Activated CD4-positive, CD25-positive, alpha-beta regulatory T cell (primary cell): ENCODE measurements at places on chromosomes 5 and 9.
A peak's percentile ranks its signal among the peaks of the same experiment; 100 is the strongest.

- DNase-seq = peak; percentile 5
These were observed 33.3 kb upstream of the ABCA1 start for GRCh38 chr9:104961238-104961637.

DNA sequence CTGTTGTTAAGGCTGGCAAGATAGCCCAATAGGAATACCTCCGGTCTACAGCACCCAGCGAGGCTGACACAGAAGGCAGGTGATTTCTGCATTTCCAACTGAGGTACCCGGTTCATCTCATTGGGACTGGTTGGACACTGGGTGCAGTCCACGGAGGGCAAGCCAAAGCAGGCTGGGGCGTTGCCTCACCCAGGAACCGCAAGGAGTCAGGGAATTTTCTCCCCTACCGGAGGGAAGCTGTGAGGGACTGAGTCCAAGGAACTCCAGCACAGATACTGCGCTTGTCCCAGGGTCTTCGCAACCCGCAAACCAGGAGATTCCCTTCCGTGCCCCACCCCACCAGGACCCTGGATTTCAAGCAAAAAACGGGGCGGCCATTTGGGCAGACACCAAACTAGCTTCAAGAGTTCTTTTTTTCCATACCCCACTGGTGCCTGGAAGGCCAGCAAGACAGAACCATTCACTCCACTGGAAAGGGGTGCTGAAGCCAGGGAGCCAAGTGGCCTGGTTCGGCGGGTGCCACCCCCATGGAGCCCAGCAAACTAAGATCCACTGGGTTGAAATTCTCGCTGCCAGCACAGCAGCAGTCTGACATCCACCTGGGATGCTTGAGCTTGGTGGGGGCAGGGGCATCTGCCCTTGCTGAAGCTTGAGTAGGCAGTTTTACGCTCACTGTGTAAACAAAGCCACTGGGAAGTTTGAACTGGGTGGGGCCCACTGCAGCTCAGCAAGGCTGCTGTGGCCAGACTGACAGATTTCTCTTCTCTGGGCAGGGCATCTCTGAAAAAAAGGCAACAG, 647.2 kb downstream of the BNC2 start:
- DNase-seq = no peak

DNA sequence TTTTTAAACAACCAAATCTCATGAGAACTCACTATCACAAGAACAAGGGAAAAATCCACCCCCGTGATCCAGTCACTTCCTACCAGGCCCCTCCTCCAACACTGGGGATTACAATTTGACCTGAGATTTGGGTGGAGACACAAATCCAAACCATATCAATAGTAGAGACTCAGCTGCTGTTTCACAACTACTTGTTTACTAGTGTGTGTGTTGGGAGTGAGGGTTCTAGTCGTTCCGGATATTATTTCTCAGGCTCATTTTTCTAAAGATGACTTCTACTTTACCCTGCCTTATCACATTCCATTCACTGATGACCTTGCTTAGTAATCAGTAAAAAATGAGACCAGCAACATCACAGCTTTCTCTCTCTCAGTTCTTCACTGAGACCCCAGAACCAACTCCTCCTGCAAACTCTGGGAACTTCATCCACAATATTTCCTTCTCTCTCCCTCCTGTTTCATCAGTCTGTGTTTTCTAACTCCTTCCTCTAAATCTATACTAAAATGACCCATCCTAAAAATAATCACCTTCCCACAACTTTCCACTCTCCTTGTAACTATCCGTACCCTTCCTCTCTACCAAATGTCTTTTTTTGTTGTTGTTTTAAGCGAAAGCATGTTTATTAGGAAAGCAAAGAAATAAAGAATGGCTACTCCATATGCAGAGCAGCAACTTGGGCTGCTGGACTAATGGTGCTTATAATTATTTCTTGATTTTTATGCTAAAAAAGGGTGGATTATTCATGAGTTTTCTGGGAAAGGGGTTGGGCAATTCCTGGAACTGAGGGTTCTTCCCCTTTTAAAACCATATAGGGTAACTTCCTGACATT, 121.5 kb upstream of the SPRY4 start:
- no peak for DNase-seq

- DNase-seq = no peak
These were observed 7.6 kb downstream of the PTGER4 start for GRCh38 chr5:40687321-40687720.

GRCh38 chr5:133245191-133246052, 193.6 kb downstream of the HSPA4 start:
- DNase-seq = no peak

DNA sequence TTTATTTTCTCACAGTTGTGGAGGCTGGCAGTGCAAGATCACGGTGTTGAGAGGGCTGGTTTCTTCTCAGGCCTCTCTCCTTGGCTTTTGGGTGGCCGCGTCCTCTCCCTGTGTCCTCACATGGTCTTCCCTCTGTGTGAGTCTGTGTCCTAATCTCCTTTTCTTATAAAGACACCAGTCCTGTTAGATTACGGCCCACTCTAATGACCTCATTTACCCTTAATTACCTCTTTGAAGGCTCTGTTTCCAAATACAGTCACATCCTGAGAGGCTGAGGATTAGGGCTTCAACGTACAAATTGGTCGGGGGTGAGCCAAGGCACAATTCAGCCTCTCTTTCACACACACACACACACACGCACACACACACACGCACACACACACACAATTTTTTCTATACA, 73.0 kb downstream of the UGCG start:
- no peak for DNase-seq

- DNase-seq = no peak
These were observed 69.3 kb upstream of the EGFLAM start for GRCh38 chr5:38189081-38189504.

DNA sequence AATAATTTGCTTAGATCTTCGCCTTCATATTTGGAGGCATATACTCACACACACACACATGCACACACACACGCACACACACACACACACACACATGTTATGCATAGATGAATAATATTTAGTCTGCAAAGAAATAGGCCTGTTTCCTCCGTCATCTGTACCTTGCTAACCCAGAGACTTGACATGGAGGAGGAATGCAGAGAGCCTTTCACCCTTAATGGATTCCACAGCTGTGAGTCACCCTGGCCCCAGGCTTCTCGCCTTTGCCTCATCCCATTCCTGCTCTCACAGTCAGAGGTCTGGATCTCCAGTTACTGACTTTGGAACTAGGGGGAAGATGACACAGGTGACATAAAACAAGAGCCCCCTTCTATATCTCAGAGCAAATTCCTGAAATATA, 29.7 kb downstream of the ZNF462 start:
- DNase-seq = no peak

DNA sequence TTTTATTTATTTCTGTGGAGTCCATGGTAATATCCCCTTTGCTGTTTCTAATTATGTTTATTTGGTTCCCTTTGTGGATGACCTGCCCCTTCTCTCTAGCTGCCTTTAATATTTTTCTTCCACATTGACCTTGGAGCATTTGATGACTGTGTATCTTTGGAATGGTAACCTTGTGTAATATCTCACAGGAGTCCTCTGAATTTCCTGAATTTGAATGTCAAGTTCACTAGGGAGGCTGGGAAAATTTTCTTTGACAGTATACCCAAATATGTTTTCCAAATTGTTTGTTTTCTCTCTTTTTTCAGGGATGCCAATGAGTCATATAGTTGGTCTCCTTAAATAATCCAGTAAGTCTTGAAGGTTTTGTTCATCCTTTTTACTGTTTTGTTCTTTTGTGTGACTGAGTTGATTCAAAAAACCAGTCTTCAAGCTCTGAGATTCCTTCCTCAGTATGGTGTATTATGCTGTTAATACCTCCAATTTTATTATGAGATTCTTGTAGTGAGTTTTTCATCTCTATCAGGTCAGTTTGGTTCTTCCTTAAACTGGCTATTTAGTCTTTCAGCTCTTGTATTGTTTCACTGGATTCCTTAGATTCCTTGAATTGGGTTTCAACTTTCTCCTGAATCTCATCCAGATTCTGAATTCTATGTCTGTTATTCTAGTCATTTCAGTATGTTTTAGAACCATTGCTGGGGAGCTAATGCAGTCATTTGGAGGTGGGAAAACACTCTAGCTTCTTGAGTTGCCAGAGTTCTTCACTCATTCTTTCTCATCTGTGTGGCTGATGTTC, 349.0 kb upstream of the TARS1 start:
- DNase-seq = no peak

DNA sequence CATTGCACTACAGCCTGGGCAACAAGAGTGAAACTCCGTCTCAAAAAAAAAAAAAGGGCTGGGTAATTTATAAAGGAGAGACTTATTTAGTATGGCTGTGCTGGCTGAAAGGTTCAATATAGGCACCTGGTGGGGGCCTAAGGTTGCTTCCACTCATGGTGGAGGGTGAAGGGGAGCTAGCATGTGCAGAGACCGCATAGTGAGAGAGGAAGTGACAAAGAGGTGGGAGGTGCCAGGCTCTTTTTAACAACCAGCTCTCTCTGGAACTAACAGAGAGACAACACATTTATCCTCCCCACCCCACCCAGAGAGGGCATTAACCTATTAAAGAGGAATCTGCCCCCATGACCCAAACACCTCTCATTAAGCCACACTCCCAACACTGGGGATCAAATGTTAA, 28.9 kb upstream of the SERINC5 start:
- no peak for DNase-seq

- DNase-seq = no peak
These were observed 70.3 kb upstream of the LHFPL2 start for GRCh38 chr5:78718824-78719223.

DNA sequence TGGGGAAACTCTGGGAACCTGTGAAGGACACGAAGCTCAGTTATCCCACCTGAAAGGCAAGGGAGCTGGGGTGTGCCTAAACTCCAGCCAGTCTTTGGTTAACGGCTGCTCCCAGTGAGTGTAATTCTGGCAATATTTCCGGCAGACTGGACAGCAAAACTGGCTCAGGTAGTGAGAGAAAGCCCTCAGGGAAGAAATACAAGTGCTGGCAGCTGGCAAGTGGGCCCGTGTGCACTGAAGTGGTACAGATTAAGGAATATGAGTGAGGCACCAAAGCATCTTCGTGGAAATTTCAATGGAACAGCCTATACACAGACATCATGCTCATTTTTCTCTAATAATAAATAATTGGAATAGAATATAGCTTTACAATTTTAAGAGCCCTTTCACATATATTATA, 56.2 kb downstream of the ABHD17B start:
- no peak for DNase-seq

GRCh38 chr9:115640887-115641286, 512.7 kb upstream of the PAPPA start:
- DNase-seq = no peak

GRCh38 chr9:69073103-69073502, 37.6 kb downstream of the FXN start:
- no peak for DNase-seq

GRCh38 chr9:120410925-120411501, 169.0 kb downstream of the CDK5RAP2 start:
- DNase-seq = no peak

GRCh38 chr5:31863991-31864411, 225.1 kb downstream of the PDZD2 start:
- no peak for DNase-seq

DNA sequence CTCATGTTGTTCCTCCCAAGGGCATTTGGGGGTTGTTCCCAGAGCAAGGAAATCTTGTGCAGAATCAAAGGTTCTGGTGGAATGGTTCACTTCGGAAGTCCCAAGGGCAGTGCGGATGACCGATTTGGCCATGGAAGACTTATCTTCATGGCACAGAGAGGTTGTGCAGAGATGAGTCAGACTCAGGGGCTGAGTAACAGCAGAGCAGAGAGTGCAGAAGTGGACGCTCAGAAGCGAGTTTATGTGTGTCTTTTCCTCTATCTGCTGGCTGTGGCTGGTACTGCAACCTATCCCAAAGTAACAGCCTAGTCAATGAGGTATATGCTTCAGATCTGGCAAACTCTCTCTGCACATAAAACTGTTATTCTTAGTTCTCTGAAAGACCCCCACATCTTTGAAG, 118.1 kb downstream of the DPYSL3 start:
- DNase-seq = no peak

GRCh38 chr9:109335121-109335520, 14.3 kb upstream of the EPB41L4B start:
- no peak for DNase-seq

DNA sequence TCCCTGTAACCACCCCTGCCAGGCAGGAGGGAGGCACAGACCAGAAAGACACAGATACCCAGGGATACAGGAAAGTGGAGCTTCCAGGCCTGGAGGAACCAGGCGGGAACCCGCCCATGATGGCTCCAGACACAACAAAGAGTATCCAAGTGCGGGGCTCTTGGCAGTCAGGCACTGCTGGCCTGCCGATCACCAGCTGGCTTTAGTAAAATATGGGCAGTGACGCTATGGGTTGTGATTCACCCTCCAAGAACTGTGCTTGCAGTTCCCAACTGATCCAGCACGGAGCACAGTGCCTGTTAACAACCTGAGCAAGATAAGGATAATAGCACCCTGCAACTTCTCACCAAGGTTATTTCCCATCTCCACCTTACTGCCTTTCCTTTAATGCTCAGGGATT, 463.3 kb downstream of the IRX1 start:
- no peak for DNase-seq

DNA sequence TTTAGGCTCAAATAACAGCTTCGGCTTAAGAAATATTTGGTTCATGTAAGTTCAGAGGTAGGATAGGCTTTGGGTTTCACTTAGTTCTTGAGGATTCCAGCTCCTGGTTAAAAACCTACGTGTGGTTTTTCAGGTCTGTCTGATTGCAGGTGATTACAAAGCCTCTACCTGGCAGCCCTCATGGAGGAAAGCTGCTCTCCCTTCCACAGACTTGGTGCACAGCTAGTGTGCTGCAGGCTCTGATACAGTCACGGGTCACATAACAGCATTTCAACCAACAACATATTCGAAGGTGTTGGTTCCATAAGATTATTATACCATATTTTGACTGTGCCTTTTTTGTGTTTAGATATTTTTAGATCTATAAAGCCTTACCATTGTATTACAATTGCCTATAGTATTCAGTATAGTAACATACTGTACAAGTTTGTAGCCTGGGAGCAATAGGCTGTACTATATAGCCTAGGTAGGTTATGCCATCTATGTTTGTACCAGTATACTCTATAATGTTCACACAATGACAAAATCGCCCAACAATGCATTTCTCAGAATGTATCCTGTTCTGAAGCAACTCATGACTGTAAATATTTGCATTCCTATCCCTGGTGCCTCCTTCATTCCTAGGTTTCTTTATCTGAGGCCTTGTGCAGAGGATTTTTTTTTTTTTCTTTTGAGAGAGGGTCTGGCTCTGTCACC, 8.0 kb upstream of the DCP2 start:
- no peak for DNase-seq

DNA sequence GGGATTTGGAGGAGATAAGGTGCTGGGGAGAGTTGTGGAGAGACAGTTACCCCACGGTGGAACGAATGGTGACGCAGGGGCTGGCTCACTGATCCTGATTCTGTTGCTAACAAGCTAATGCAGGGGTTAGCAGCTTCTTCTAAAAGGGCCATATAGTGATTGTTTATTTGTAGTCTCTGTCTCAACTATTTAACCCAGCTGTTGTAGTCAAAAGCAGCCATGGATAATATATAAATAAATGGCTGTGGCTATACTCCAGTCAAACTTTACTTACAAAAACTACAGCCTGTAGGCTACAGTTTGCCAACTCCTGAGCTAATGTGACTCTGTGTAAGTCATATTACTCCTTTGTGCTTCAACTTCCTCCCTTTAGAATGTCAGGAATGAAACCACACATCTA, 21.8 kb downstream of the STOM start:
- DNase-seq = no peak
